ENCODE measurements at places on chromosomes 7 and 10.

DNA sequence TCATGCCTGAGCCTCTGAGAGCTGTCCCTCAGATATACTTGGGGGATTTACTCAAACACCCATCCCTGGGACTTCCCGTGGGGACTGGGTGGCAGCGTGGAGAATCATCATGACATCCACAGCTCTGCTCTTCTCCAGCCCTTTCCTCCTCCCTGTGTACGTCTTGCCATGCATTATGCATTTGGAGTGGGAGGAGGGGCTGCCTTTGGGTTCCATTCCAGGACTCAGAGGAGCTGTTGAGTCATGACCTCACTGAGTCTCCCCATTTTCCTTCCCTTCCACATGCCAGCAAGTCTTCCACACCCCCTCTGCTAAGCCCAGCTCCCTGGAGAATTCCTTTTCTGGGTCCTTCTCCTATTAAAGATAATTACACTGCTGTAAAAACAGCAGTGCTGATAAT, 480.7 kb downstream of the SORCS3 start:
- DNase-seq = no peak

DNA sequence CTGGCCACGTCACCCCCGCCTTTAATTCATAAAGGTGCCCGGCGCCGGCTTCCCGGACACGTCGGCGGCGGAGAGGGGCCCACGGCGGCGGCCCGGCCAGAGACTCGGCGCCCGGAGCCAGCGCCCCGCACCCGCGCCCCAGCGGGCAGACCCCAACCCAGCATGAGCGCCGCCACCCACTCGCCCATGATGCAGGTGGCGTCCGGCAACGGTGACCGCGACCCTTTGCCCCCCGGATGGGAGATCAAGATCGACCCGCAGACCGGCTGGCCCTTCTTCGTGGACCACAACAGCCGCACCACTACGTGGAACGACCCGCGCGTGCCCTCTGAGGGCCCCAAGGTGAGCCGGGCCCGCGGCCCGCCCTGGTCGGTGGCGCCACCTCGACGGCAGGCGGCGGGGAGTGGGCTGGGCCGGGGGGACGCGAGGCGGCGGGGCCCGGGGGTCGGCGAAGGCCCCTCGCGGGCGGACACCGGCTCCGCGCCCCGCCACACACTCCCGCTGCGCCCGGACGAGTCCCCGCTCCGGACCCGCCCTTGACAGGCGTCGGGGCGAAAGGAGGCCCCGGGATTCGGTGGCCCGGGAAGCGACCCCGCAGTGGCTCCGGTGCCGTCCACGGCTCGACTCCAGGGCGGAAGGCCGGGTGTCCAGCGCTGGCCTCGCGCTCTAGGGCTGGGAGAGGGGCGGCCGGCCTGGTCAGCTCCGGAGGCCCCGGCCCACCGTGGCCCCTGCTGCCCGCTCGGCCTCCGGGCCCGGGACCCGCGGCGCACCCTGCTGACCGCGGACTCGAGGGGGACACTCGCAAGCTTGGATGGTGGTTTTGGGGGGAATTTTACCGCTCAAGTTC, 557 bp downstream of the BAG3 start:
- no peak for DNase-seq

DNA sequence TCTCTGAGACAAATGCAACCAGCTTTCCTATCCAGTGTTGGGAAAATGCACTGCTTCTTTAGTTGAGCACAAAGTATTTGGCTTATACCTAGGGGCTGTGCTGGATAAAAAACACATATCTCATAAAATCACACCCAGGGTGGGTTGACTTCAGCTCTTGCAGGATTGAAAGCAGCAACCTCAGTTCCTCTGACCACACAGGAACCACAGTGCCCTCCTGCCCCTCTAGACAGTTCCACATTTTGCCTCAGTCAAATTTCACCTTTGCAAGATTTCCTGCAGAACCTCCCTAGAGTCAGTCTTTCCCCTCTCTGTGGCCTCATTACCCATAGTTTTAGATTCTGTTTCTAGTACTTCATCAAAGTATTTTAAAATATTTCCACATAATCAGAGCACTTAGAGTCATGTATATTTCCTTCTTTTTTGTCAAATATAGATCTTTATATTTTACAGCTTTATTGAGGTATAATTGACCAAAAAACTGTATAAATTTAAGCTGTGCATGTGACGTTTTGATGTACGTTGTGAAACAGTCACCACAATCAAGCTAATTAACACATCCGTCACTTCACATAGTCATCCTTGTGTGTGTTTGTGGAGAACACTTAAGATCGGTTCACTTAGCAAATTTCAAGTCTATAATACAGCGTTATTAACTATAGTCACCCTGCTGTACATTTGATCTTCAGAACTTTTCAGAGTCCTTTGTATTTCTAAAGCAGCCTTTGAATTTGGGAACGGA, 37.0 kb upstream of the EGR2 start:
- DNase-seq = no peak

GRCh38 chr10:88110355-88110754, 246.9 kb downstream of the PTEN start:
- no peak for DNase-seq

DNA sequence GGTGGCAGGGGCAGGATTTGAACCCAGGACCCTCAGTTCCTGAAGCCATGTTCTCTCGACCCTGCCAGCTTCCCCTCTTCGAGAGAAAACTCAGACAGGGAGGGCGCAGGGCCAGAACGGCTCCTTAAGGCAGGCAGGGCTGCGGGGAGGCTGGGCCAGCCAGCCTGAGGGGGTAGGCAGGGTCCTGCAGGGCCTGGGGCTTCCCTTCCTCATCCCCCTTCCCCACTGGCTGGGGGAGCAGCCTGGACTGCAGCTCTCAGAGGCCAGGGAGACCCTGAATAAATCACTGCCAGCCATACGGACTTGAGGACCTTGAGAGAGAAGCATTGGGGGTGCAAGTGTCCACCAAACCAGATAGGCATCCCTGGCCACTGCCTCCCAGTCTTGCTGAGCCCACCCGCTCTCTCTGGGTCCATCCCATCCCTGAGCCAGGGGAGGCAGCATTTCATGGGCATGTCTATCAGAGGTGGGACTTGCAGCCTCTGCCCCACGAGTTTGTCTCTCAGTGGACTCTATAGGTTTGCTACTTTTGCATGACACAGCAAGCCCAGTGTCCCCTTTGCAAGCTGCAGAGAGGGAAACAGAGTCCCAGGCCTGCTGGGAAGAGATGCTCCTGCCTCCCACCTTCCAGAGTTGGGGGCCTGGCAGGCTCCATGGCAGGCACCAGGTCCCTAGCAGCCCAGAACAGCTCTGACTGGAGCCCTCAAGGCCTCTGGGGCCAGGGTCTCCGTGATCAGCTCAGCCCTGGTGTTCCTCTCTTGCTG, 70.9 kb downstream of the MYL10 start:
- no peak for DNase-seq

Measured in D721Med (cell line).